ENCODE measurements at places on chromosomes 3 and 15.

DNA sequence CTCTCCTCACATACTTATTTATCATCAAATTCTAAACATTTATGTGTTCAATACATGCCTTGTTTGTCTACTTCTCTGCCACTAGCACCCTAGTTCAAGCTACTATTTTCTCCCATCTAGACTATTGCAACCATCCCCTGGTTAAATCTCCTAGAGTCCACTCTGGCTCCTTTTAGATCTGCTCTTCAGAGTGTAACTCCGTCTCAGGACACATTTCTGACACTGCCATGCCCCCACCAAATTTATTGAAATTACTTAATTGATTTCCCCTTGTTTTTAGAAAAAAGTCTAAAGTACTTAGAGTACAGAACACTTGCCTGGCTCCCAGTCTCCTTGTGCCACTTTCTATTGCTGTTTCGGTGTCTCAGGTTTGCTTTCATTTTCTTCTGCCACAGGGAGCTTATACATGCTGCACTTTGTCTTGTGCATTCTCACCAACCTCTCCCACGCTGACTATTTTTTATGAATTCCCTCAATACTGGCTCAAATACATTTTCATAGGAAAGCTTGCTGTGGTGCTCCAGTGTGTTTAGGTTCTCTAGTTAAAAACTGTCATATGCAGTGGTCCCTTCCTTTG, 792.3 kb downstream of the DIPK2A start:
- no peak for DNase-seq

- no peak for DNase-seq
These were observed 963.7 kb downstream of the PLOD2 start for GRCh38 chr3:145197051-145197820.

DNA sequence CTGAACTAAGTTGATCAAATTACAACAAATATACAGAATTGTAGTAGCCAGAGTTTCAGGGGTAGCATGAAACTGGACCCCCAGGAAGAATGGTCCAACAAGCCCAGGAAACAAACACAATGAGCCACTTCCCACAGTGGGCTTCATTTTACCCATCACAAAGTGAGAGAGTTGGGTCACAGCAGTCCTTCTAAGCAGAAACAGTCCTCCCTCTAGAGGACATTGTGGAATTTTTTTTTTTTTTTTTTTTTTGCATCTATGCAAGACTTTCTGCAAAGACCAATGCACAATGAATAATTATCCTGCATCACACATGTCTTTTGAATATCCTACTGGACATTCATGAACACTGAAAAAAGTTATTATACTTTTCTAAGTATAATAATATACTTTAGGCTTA, 73.8 kb upstream of the ATP13A5 start:
- no peak for DNase-seq

DNA sequence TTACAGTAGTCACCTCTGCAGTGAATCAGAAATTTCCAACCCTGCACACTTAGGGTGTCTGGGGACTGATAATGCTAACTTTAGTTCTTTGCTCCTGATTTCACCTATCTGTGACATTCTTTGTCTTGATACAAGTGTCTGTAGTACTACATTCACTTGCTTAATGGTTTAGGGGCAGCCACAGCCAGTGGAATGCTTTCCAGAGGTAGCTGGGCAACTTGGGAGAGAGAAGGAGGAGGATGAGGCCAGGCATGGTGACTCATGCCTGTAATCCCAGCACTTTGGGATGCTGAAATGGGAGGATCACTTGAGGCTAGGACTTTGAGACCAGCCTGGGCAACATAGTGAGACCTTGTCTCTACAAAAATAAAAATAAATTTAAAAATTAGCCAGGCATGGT, 8.5 kb downstream of the BAHD1 start:
- no peak for DNase-seq

GRCh38 chr3:73471986-73472787, 152.6 kb downstream of the PDZRN3 start:
- DNase-seq, result no peak

GRCh38 chr15:58463815-58464650, 32.2 kb downstream of the LIPC start:
- DNase-seq, result peak; percentile 79

DNA sequence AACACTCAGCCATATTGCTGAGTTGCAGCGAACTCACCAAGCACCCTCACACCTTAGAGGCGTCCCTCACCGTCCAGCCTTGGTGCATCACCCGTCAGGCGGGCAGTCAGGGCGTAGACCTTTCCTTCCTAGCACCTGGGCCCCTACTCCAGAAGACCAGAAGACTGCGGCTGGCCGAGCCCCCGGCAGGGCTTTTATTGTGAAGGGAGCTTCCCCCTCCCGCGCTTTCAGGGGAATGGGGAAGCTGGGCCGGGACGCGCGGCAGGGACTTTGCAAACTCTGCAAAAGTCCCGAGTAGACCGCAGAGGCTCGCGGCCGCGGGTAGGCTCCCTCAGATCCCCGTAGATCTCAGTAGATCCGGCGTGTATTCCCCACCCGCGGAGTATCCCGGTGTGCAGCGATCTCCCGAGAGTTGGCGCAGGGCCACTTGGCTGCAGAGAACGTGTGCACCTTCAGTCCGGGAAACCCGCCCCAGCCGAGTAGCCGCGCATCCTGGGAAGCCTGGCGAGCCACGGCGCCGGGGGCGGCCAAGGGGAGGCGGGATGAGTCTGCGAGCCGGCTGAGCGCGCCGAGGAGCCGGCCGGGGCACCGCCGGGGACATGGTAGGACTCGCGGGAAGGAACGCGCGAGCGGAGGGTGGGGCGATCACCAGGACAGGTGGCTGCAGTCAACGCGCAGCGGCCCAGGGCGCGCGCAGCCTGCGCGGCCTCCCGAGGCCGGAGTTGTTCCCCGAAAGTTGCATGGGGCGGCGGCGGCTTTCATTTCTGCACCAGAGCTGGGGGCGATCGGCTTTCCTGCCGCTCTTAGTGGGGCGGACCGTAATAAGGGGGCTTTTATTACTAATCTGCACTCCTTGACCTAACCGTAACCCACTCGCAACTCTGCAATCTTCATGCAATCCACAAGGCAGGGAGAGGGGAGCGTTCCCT, at the start of gene GASK1A:
Gene GASK1A (plus strand): TSS at position 268 of the 929 bp plus-strand sequence. CDS start 332 bp downstream, at position 600.
- DNase-seq, result peak; percentile 20

DNA sequence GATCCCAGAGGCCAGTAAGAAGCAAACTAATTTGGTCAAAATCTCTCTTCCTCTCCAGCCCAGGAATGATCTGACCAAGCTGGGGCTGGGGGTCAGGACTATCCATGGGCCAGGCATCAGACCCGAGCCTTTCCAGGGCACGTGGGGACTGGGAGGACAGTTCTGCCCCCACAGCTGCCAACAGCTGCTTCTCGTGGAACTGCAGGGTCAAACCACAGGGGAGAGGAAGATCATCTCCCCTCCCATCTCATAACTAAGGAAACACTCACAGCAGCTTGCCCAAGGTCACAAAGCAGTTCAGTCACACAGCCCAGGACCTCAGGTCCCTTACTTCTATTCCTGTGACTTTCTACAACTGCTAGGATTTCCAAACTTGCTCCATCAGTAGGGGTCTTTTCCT, 47.1 kb downstream of the DAPK2 start:
- DNase-seq, result no peak

DNA sequence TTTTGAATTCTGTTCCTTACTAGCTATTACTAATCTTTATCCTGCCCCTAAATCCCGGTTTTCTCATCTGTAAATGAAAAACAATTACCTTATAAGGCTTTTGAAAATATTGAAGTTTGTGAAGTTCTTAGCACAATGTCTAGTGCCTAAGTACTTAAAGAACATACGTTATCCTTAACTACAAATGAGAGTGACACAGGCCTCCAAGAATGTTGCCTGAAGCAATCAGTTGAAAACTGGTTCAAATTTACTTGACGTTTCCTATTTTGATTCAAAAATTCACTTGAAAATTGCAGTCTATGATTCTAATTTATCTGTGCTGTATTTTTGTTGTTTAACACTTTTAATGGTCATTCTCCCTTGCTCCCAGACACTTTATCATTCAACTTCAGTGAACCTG, 3.2 kb downstream of the SENP7 start:
- no peak for DNase-seq

DNA sequence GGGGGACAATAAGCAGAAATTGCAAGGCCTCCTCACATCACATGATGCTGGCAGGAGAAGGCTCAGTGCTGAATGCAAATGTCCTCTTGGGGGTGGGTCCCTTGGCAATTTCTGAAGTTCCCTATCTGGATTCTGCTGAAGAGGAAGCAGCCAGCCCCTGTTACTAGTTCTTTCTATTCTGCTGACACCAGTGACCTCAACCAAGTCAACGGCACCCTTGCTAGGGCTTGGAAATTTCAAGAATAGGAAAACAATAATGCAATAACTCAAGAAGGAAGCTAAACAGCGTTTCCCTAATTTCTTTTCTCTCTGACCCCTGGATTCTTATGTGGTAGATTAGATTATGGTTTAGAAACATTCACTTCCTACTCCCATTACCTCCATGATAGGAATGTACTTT, 46.2 kb upstream of the FOXP1 start:
- DNase-seq, result no peak

DNA sequence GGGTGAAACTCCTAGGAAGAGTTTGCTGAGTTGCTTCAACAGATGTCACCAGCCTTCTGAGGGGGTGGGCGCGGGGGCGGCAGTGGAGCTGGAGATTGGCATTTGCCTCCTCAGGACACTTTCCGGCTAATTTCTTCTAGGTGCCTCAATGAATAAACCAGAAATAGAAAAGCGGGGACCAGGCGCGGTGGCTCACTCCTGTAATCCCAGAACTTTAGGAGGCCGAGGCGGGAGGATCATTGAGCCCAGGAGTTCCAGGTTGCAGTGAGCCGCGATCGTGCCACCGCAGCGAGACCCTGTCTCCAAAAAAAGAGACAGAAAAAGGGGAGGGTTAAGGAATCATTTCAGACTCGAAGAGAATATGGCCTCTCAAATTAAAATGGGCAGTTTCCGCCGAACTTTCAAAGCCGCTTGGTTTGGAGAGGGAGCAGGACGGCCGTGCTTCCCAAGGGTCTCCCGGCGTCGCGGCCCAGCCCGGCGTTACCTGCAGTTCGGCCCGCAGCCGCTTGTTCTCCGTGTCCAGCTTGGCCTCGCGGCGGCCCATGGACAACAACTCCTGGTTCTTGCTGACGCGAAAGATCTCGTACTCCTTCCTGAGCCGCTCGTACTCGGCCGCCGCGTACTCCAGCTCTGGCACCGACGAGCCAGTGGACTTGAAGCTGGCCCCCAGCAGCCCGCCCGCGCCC, 587 bp downstream of the NPHP3 start:
- DNase-seq, result peak; percentile 16

GRCh38 chr3:79253271-79253670, 514.5 kb downstream of the ROBO1 start:
- DNase-seq, result no peak

- no peak for DNase-seq
These were observed 159.4 kb downstream of the ATP10A start for GRCh38 chr15:25703726-25704125.

DNA sequence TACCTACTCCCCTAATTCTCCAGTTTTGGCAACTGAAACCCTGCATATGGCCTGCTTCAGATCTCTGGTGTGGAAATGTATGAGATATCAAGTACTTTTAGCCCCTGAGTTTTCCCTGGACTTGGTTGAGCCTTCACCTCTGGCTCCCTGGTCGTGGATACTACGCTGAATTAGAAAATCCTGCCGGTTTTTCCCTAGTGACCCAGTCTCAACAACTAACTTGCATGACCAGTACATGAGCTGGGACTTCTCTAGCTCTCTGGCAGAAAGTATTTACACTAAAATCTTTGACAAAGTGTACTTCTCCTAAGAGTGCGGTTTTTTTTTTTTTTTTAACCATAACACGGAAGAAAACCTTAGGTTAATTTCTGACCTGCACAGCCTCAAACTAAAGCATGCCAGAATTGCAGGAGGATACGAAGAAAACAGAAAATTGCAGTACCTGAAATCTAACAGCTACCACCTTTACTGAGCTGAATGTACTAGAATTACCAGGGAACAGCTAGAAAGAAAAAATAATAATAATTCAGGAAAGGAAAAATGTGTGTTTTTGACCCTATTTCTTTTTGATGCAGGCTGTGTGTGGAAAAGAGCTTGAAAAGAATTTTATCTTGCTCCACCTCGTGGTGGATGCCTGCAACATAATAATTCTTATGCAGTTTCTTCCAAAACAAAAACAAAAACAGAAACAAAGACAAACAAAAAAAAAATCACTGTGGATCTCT, 165.6 kb downstream of the GMNC start:
- DNase-seq, result no peak

DNA sequence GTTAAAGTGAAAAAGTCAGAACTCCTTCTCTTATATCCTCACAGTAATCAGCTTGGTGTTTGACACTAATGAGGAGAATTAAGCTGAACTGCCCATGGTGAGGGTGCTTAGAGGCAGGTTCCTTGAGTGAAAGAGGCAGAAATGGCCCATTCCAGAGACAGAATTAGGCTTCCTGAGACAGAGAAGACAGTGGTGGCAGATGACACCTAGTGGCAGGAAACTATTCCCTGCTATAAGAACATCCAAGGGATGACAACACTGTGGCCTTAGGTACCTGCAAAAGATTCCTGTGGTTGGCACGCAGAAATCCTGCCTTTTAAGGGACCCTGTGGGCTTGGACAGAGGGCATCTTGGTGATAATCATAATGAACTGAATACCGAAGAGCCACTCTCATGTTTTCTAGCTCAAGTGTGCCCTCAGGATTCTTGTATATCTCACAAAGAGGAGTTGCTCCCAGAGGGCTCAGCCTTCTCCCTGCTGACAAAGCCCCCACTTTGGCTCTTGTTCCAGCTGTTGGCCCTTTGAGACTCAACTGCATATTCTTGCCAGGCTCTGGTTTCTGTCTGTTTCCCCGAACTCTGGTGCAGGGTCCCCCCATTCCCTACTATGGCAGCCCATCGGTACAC, 56.0 kb downstream of the KBTBD12 start:
- peak; percentile 9 for DNase-seq

- no peak for DNase-seq
These were observed 32.8 kb downstream of the ZXDC start for GRCh38 chr3:126442856-126443242.

- DNase-seq, result no peak
These were observed 71.0 kb downstream of the ARHGEF26 start for GRCh38 chr3:154192225-154192624.

DNA sequence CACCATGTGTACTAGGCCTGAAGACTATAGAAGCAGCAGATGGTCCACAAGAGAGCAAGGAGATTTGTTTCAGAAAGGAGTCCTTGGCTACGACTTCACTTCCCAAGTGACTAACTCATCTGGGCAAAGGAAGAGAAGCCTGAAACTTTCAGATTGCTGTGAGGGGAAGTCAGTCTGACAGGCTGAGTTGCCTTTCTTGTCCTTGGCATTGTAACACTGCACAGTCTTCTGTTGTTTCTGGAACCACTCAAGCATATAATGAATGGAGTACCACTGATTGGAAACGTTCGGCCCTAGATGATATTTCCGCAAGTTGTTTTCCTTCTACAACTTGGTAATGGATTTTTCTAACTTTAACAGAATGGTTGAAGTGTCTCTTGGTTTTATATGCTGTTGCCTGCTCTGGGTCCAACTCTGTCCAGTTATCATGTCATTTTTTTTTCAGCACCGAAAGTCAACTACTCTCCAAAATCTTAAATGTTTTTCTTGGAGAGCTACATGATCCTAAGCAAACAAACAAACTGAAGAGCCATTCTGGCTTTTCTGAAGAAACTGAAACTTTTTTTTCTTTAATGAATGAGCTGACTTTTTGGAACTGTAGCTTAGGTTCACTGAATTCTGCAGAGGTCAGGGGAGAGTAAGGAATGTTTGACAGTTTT, 685.7 kb downstream of the MECOM start:
- no peak for DNase-seq

GRCh38 chr3:185253645-185254410, at the start of gene EHHADH:
Gene EHHADH (minus strand): TSS chr3:185254049. CDS start chr3:185254022, 27 bp downstream.
- DNase-seq, result peak; percentile 60

- no peak for DNase-seq
These were observed 35.3 kb downstream of the PAK2 start for GRCh38 chr3:196774848-196775422.

Measured in NCI-H510A (cell line).